ENCODE measurements at places on chromosomes 2 and 18.

DNA sequence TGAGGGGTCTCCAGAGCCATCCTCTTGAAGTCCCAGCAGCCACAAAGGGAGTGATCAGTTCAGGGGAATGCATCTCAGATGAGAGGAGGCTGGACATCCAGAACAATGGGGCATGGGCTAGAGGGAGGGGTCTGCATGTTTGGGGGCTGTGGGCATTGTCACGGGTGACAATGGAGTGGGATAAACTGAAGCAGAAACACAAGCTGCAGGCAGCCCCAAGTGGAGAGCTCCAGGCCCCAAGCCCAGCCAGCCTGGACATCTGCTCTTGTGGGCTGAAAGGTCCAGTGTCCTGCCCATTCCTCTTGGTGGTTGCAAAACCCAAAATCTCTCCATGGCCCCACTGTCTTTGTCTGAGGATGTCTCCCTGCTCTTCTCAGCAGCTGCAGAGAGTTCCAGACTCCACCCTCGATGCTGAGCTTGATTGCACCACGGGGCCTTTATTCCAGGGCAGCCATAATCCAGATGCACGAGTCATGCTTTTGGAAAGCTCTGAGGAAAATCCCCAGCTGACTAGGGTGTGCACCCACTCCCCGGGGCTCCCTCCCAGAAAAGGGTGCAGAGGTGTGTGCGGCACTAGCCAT, 149.4 kb downstream of the TNS1 start:
- DNase-seq: no peak

DNA sequence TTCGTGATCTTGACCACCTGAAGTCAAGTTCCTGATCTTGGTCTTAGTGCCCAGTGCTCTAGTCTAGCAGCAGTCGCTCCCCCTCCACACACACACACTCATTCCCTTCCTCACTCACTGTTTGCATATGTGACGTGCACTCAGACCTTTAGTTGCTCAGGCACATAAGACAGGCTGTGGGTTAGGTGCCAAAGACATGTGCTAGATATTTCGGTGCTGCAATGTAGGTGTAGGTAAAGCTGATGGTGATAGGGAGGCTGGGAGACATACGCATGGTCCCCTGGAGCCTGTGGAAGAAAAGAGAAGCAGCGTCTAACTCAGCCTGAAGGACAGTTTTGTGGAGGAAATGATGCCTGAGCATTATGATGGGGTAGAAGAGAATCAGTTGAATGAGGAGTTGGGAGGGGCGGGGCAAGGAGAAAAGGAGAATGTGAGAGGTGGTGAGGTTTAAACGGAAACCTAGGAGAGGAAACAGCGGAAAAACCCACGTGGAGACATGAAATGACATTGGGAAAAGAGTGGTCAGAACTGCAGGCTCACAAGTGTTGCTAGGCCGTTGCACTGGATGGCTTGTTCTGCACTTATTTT, 3.8 kb downstream of the TTC39C start:
- DNase-seq: no peak

DNA sequence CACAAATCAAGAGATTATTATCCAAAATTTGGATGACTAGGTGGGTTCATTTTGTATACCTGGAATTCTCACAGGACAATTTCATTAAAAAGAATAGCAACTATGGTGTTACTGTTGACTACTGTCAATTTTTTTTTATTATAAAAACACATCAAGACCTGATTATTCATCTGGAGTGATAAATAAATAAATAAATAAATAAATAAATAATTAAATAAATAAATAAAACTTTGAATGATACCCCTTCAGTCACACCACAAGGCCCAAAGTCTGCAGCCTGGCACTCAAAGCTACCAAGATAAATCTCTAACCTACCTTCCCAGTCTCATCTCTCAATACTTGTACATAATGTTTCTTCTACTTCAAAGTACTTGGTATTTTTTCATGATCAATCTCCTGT, 294.0 kb upstream of the KLHL29 start:
- no peak for DNase-seq

GRCh38 chr2:201174687-201175086, 8.3 kb upstream of the CASP10 start:
- DNase-seq: no peak

DNA sequence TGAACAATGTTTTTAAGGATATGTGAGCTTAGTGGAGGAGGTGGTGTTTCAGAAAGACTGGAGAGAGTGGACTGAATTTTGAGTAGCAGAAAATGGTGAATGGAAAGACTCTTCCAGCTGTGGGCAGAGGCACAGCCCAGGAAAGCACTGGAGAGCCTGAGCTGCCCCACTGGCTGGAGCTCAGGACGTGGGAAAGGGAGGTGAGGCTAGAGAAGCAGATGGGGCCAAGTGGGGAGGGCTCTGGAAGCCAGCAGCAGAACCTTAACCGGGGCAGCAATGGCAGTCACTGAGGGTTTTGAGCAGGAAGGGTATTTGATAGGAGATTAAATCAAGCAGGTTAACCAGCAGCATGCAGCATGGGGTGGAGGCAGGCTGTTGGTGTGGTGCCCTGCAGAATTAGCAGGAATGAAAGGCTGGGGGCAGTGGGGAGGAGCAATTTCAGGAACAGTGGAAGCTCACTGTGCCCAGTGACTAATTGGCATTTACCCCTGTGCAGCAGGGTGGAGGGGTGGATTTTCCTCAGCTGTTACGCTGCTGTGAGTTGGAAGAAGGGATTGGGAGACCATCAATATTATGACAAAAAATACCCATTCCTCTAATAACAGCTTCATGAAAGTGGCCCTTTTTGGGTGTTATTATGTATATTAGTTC, 136.2 kb downstream of the CERS6 start:
- no peak for DNase-seq

GRCh38 chr2:3604207-3604877, 9.4 kb downstream of the COLEC11 start:
- no peak for DNase-seq

DNA sequence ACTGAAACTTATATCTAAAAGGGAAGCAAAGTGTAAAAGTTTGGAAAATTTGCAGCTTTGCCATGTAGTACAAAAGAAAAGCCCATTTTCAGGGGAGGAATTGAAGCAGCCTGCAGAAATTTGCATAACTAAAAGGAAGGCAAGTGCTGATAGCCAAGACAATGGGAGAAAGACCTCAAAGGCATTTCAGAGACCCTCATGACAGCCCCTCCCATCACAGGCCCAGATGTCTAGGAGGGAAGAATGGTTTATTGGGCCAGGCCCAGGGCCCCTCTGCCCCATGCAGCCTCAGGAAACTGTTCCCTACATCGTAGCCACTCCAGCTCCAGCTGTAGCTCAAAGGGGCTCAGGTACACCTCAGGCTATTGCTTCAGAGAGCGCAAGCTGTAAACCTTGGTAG, 14.4 kb upstream of the WDR75 start:
- no peak for DNase-seq

- DNase-seq: no peak
Measured at GRCh38 chr2:108404784-108405397, 27.1 kb downstream of the SULT1C4 start.

DNA sequence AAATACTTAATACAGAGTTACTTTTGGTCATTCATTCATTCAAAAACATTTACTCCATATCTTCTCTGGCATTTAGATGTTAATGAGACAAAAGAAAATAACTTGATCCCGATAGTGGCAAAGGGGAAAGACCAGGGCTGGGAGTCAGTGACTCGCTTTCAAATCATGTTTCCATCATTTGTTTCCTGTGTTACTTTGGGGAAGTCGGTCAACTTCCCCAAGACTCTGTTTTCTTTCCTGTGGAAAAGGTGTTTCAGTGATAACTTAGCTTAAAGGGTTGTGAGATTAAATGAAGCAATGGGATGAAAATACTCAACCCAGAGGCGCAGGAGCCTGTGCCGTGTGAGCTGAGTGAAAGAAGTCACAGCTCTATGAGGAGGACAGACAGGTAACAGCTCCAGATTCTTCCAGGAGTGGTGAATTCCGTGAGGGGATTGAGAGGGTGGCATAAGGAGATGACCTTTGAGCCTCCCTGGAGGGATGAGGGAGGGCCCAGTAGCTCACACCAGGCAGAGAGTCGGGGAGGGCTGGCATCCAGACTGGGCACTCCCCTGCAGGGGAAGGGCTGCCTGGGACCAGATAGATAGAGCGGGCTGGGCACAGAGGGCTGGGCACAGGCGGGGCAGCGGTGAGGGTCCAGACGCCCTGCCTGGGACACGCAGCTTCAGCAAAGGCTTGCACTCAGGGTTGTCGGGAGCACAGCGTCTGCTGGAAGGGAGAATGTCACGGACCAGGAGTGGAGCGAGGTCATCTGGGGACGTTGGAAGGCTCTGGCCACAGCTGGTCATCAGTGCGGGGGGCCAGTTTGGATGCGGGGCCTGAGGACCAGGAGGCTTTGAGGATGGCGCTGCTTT, 70.1 kb downstream of the TSHZ1 start:
- DNase-seq: no peak

- no peak for DNase-seq
Measured at GRCh38 chr2:199468561-199469513, 11.1 kb upstream of the SATB2 start.

GRCh38 chr2:197215748-197216360, 94.7 kb downstream of the ANKRD44 start:
- DNase-seq: no peak

DNA sequence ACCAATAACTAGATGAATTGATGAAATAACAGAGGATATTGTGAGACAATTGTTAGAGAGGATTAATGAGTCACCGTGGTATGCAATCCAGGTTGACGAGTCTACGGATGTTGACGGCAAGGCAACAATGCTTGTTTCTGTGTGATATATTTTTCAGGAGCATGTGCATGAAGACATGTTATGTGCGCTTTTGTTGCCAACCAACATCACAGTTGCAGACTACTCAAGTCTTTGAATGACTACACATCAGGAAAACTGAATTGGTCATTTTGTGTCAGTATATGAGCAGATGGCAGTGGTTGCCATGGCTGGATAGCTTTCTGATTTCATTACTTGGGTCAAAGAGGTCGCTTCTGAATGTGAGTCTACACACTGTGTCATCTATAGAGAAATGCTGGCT, 96.8 kb upstream of the CRACDL start:
- no peak for DNase-seq

- no peak for DNase-seq
Measured at GRCh38 chr2:129619471-129619870, 360.0 kb upstream of the RAB6C start.

DNA sequence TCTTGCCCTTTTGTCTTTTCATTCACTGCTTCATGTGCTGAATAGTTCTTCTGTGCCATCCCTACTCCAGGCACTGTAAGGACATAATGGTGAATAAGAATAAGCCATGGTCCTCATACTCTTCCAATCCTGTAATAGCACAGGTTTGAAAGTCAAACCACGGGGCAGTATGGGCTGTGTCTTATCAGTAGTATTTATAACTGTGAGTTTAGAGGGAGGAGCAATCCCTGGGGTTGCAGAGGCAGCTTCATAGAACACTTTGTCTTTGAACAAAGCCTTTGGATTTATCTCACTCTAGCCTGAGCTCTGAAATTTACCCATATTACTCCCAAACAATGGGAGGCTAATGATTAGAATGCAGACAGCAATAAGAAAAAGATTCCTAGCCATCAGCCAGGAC, 30.2 kb upstream of the ALK start:
- DNase-seq: no peak

DNA sequence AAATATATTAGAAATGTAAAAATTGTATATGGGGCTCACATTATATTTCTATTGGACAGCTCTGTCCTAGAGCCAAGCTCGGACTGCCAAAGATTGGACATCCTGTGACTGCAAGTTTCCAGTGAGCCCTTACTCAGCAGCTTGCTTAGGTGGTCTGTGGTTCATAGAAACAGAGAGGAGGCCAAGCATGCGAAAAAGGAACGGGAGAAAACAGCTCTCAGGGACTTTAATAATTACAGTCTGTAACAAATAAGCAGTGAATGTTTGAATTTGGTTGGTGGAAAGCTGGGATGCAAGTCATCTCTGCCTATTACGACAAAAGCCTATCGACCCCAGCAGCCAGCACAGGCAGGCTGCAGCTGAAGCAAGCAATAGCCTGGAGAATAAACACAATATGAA, 35.6 kb downstream of the WIPF1 start:
- no peak for DNase-seq

GRCh38 chr2:63537306-63537705, 51.0 kb downstream of the WDPCP start:
- no peak for DNase-seq

GRCh38 chr2:52264488-52264887, 1232.6 kb upstream of the NRXN1 start:
- DNase-seq: no peak

GRCh38 chr2:152618193-152618564, 99.1 kb downstream of the PRPF40A start:
- no peak for DNase-seq

GRCh38 chr2:217988840-217989204, 14.0 kb downstream of the TNS1 start:
- DNase-seq: no peak

- no peak for DNase-seq
Measured at GRCh38 chr2:152846697-152847470, 128.5 kb downstream of the ARL6IP6 start.

- DNase-seq: no peak
Measured at GRCh38 chr18:44411262-44411905, 269.3 kb upstream of the SETBP1 start.

DNA sequence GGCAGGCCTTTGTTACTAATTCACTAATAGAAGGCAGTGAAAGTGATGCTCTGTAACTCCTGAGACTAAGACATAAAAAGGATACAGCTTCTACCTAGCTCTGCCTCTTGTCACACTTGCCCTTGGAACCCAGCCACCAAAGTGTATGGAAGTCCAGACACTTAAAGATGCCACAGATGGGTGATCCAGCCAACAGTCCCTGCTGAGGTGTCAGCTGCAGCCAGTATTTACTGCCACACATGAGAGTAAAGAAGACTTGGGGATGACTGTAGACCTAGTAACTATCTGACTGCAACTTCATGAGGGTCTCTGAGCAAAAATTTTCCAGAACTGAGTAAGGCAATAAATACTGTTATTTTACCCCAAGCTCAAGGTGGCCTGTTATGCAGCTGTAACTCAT, 8.8 kb downstream of the IMMT start:
- no peak for DNase-seq

DNA sequence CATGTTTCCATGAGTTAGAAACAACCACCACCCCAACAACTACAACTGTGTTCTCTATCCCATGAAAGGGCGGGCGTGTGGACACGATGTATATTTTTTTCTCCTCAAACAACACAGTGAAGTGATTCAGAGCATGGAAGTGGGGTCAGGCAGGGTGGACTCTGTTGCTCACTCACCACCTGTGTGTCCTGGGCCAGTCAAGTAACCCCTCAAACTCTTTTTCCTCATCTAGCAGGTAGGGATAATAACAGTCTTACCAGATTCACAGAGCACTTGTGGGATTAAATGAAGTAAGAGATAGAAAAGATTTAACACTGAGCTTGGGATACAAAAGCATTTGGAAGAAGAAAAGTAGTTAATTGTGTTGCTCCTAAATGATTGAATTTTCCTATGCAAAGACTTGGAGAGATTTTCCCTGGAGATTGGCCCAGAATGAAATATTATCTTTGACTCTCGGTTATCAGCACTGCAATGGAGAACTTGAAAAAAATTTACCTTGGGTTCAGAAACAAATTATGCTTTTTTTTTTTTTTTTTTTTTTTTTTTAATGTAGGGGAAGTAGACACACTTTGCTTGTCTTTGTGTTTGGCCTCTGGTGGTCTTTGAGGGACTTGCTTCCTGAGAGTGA, 161.9 kb upstream of the EPAS1 start:
- no peak for DNase-seq

- no peak for DNase-seq
Measured at GRCh38 chr2:95385570-95385984, 16.9 kb upstream of the FAHD2A start.

- DNase-seq: no peak
Measured at GRCh38 chr2:1707771-1708418, 36.4 kb downstream of the PXDN start.
